ENCODE measurements at places on chromosomes 11 and 22.

DNA sequence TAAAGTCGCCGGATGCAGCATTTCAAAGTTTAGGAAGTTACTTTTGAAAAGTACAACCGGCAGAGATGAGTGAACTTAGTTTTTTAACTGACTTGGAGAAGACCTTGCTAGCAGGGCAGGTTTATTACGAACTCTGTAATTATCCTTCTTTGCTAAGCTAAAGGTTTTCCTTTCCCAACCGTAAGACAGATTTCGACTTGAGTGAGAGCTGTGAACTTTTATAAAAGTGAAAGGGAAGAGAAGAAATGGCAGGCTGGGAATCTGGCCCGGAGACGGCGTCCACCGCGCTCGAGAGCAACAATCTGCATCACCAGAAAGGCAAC, 659 bp upstream of the TEAD1 start:
- no peak for DNase-seq

GRCh38 chr22:21710156-21710555, 25.4 kb downstream of the YPEL1 start:
- no peak for DNase-seq

- DNase-seq: no peak
Measured at GRCh38 chr22:34015642-34016041, 95.4 kb upstream of the LARGE1 start.

DNA sequence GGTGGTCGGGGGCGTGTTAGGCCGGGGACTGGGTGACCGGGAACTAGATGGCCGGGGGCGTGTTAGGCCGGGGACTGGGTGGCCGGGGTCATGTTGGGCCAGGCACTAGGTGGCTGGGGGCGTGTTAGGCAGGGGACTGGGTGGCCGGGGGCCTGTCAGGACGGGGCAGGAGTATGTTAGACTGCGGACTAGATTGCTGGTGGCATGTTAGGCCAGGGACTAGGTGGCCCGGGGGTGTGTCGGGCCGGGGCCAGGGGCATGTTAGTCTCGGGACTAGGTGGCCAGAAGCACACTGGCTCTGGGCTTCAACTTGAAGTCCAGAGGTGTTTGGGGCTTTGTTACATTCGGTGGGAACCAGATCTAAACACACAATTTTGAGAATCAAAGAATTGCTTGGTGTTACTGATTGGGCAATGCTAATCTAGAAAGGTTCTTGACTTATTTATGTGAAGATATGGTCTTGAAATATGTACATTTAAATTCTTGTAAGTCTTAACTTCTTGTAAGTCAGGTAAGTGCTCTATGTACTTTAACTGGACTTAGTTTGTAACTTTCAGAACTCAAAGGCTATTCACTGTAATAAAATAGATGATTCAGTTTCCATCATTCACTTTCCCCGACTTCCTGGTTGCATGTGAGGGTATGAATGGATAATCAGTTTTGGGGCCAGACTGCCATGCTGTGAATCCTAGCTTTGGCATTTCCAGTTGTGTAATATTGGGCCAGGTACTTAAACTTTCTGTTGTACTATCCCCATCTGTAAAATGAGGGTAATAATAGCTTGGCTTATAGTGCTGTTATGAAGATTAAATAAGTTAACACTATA, 1.1 kb downstream of the EXT2 start:
- no peak for DNase-seq

DNA sequence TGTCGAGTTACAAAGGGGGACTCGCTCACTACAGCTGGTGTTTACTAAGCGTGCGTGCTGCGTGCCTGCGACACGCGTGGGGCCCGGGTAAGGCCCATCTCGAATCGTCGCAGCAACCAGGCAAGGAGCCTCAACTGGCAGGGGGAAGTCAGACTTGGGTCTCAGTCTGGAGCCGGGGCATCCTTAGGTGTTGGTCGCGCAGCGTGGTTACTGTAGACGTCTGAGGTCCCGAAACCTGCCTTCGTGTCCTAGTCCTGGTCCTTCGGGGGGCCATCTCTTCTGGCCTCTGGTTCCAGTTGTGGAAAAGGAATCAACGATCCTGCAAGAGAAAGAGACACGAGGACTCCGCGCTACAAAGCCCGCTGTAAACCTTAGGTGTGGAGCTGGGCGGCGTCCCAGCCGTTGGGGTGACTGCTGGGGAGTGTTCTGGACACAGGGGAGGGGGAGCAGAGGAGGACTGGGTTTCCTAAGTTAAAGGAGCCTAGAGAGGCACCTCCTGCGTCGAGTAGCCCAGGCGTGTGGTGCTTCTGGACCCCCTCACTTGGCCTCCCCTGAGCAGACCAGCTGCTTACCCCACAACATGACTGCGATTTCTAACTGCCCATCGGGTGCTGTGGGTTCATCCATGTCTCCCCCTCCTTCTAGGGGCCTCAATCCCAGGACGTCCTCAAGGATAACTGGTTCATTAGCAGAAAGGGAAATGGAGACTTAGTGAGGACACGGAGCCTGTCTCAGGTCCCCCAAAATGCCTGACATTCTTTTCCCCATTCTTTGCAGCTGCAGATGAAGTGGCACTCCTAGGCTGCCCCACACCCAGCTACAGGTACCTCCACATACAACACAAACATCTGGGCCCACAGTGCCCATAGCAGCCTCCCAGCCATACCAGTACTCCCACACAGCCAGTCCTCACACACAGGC, 4.9 kb upstream of the WNT11 start:
- no peak for DNase-seq

DNA sequence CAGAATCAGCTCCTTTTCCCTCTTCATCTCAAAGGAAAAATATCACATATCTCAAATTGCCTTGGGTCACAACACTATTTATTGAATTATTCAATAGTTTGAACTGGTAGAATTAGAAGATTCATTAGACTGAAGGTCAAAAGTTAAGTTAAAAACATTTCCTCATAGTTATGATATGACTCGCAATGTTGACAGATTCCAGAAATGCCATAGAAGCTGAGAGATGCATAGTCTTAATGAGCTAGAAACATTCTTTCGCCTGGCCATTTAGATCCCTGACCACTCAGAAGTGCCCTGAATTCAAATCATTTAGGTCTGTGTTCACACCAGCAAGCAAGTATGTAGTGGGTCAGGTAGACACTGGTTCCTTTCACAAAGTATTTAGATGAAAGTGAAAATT, 44.4 kb downstream of the FAT3 start:
- no peak for DNase-seq

DNA sequence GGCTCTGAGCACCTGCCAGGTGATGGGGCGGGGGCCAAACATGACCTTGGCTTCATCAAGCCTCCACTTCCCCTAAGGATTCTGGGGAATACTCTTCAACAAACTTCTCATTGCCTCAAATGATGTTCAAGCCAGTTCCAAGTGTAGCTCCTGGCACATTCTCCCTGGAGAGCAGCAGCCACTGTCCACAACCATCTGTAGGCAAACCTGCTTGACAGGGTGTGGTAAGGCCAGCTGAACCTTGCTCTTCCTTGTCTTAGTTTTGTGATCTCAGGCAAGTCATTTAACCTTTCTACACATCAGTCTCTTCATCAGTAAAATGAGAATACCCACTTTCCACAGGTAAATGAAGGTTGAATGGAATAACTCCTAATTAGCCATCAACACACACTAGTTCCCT, 323.3 kb downstream of the TENM4 start:
- DNase-seq: no peak

- no peak for DNase-seq
Measured at GRCh38 chr22:19634226-19634975, 79.9 kb upstream of the SEPTIN5 start.

- no peak for DNase-seq
Measured at GRCh38 chr22:29388759-29389090, 355 bp upstream of the AP1B1 start.

DNA sequence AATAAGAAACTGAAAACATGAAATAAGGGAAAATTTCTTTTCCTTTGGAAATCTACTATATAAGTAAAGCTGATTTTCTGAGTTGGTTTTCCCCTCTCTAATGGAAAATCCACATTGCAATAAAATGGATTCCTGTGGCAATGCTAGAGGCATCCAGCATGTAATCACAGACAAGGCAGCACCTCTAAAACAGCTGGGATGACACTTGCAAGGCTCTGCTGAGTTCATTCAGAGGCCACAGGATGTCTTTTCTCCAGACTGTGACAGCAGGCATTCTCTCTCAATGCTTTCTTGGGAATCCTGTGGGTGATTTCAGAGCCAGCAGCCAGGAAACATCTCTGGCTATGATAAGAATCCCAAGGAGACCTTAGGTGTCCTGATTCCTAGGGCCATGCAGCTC, 201.3 kb upstream of the BLID start:
- no peak for DNase-seq
